ENCODE measurements at places on chromosomes 1 and 21.

GRCh38 chr1:190273161-190273560 lies 204.5 kb downstream of the BRINP3 start:
- DNase-seq = no peak

DNA sequence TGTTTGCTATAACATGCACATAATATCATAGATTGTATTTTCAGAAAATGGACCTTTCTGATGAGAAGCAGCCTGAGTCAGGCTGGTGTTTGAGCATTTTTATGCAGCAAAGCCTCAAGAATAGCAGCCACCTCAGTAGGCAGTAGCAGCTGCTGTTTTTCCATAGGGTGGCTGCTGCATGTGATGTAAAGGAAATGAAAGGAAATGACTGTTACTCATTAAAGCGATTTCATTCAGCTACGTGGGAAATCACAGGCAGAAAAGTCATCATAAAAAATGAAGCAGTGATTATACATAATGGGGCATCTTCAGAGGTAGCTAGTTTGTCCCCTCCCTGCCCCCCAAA lies 110.4 kb downstream of the PATJ start:
- no peak for DNase-seq

- no peak for DNase-seq
Observed at GRCh38 chr1:20223551-20224419, 37.5 kb upstream of the PLA2G2C start.

DNA sequence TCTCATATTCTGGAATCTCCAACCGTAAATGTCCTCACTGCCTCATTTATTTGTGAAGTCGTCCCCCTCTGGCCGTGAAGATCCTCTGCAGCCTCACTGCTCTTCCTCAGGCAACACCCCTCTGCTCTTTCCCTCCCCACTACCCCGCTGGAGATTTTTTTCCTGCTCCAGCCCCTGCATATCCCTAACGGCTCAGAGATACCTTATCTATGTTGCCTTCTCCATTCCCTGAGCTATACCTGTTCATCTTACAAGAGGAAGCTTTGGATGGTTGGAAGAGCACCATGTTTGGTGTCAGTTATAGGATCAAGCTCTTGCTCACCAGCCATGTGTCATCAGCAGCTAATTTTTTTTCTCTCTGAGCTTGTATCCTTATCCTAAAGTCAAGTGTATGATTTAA lies 26.4 kb downstream of the LRRC8B start:
- DNase-seq = no peak

- DNase-seq = no peak
Observed at GRCh38 chr1:85189120-85189519, 11.7 kb downstream of the SYDE2 start.

GRCh38 chr1:45668526-45668925 lies 17.8 kb downstream of the GPBP1L1 start:
- DNase-seq = no peak
